ENCODE measurements at places on chromosomes 1 and 21. TPM values are rescaled to one million over a fixed set of nuclear protein-coding genes. Genes with fewer than 3 reads are reported as not detected.

LDLRAD1 gene
- total RNA-seq = not detected

CYP4A11 gene
- not detected for total RNA-seq

PRCC gene
- total RNA-seq = 6.8 TPM

LRRC7 gene
- total RNA-seq = under 0.01 TPM

SLAMF6 gene
- total RNA-seq = not detected

GJB5 gene
- total RNA-seq = 0.56 TPM

BTG3 gene
- total RNA-seq = 35.5 TPM

CELA3A gene
- total RNA-seq = not detected

IER5 gene
- total RNA-seq = 34.1 TPM

ADAM30 gene
- not detected for total RNA-seq

COL6A2 gene
- total RNA-seq = 673 TPM

PLA2G2C gene
- total RNA-seq = not detected

KCNE2 gene
- total RNA-seq = not detected

OR4F29 gene
- total RNA-seq = not detected

LCE2A gene
- not detected for total RNA-seq

AMY1C gene
- total RNA-seq = not detected

CA6 gene
- total RNA-seq = not detected

INKA2 gene
- 30.7 TPM for total RNA-seq

DHRS3 gene
- total RNA-seq = 234 TPM

CD101 gene
- total RNA-seq = under 0.01 TPM

TESK2 gene
- total RNA-seq = 2.5 TPM

RHEX gene
- not detected for total RNA-seq
